ENCODE measurements at places on chromosomes 7 and 10.
A peak's percentile ranks its signal among the peaks of the same experiment; 100 is the strongest.

- DNase-seq, result no peak
Measured at GRCh38 chr7:139650429-139651100, 127.1 kb downstream of the CLEC2L start.

- no peak for DNase-seq
Measured at GRCh38 chr10:27388761-27389399, 115.2 kb upstream of the RAB18 start.

GRCh38 chr7:116324582-116324981 lies 114.2 kb downstream of the TES start:
- no peak for DNase-seq

DNA sequence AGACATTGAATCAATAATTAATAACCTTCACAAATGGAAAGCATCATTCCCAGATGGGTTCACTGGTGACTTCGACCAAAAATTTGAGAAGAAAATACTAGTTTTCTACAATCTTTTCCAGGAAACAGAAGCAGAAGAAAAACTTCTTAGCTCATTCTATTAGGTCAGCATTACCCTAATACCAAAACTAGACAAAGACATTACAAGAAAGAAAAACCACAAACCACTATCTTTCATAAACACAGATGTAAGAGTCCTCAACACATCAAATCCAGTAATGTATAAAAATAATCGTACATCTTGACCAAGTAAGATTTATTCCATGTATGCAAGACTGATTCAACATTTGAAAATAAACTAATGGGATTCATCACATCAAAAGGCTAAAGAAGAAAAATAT lies 64.0 kb upstream of the CDK1 start:
- no peak for DNase-seq

DNA sequence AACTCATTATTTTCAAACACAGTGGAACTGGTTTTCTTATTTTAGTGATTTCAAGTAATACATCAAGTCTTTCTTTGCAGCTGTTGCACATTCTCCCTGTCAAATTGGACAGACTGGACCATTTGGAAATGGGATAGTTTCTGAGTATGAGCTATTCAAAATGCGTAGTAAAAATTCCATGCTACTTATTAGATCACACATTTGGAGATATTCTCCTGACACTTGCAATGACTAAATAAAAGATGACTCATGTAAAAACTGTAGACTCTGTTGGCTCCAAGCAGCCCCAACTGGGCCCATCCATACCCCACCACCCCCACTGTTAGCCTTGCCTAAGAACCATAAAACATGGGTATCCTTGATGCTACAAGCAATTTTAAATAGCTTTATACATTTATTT lies 25.9 kb upstream of the BICC1 start:
- no peak for DNase-seq

DNA sequence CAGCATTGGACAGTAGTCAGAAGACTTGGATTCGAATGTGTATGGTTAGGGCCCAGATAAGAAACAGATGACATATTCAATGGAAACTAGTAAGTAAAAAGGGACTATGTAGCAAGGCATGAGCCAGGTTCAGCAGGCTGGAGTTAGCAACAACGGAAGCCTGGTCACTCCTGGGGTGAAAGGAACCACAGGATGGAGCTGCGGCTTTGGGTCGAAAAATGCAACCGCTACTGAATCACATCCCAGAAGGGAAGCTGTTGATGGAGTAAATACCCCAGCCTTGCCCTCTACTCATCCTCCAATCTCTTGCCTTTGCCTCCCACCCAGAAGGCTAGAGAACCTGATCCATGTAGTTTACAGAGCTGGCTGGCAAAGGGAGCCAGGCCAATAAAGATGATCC lies 37.5 kb upstream of the EGR2 start:
- DNase-seq, result no peak

GRCh38 chr7:155467846-155468784 lies 10.2 kb downstream of the EN2 start:
- DNase-seq, result no peak

DNA sequence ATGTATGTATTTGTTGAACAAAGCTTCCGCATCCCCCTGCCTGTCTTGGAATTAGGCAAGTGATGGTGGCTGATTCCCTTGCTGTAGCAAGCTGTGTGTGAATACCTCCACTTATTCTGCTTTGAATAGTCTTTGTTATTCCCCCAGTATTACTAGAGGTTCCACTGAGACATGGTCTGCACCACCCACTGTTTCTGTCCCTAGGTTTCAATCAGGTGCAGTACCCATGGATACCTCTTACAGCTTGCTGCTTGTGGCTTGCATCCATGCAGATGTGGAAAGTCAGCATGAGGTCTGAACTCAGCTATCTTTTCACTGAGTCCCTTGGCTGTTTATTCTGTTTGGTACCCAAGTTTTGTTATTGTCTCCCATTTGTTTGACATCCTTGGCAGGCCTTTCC lies 447.4 kb downstream of the GRM8 start:
- no peak for DNase-seq

GRCh38 chr10:106987362-106987761 lies 177.1 kb downstream of the SORCS1 start:
- no peak for DNase-seq

GRCh38 chr10:92690211-92690914 lies 608 bp downstream of the HHEX start:
- peak; percentile 83 for DNase-seq

- no peak for DNase-seq
Measured at GRCh38 chr10:13450069-13450468, 78.7 kb downstream of the BEND7 start.

DNA sequence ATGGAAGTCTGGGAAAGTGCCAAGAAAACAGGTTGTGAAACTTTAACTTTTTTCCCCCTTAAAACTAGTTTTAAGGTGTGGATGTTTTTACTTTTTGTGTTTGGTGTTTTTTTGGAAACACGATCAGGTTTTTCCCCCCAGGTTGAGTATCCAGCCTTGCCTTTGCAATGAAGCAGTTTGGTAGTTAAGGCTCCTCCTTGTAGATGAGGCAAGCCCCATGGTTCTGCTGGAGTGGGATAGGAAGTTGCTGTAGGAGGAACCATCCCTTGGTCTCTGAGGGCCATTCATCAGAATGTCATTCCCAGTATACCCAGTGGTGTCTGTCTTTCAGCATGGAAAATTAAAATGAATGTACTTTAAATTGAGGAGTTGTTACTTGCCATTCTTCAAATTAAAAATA lies 2.7 kb downstream of the CUL1 start:
- no peak for DNase-seq

DNA sequence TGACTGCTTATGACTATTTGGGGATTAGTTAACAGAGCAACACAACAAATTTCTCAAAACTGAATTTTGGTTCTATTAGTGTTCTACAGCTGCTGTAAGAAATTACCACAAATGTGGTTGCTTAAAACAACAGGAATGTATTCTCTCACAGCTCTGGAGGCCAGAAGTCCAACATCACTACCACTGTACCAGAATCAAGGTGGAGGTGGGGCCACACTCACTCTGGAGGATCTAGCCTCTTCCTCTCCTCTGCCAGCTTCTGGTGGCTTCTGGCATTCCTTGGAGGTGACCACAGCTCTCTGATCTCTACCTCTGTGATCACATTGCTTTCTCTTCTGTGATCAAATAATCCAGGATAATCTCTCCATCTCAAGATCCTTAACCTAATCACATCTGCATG lies 194.7 kb upstream of the BMPER start:
- no peak for DNase-seq

DNA sequence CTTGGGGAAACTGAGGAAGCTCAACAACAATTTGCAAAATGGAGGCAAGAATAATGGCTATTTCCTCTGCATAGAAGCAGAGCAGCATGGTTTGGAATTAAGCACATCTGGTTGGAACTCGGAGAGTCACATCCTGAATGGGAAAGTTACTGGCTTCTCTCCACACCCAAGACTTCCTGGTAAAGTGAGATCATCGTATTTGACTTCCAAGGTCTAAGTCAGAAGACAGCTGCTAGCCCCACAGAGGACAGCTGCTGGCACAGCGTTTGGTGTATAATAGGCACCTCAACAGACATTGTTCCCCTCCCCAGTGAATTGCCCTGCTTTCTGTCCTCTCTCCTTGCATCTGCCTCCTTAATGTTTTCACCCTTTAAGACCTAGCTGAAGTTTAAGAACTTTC lies 37.0 kb upstream of the NRF1 start:
- no peak for DNase-seq

DNA sequence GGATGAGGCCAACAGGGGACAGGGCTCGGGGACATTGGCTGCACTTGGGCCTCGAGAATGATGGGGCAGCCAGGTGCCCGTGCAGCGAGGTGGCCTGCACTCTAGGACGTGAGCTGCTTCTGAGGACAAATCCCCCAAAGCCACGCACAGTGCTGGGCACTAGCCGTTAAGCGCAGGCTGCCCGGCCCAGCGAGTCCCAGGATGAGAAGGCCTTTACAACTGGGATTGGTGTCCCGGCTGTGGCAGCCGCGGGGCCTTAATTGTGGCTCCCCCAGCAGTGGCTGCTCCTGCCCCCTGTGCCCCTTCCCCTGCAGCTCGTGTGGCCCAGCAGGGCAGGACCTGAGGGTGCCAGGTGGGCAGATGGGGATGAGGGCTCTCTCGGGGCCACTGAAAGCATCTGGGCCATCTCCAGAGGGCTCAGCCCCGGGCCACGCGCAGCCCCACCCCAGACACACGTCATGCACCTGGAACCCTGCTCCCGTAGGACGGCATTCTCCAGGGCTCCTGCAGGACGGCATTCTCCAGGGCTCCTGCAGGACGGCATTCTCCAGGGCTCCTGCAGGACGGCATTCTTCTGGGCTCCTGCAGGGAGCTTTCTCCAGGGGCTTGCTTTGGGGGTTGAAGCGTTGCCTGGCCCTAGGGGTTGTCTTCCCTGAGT lies 6.6 kb downstream of the PWWP2B start:
- DNase-seq, result no peak

- DNase-seq, result no peak
Measured at GRCh38 chr7:104971290-104972071, 42.5 kb upstream of the KMT2E start.

GRCh38 chr7:5594616-5595544 lies 171.2 kb upstream of the TNRC18 start:
- DNase-seq, result no peak

GRCh38 chr7:44469461-44470134 lies 20.9 kb downstream of the NUDCD3 start:
- DNase-seq, result no peak

DNA sequence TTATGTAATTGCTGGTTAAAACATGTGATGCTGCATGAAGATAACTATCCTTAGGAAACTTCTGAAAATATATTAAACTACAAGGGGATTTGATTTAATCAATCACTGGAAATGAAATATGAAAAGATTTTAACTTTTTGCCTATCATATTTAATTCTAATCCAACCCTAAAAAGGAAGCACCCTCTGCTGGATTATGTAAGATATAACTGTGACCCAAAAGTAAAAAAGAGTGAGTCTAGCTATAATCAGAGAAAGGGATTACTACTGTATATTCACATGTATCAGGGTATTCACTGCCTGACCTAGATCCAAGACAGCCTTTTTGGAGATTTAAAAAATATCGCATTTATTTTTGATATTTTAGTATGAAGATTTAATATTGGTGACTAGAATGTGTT lies 295.5 kb downstream of the MDFIC start:
- DNase-seq, result no peak

- DNase-seq, result no peak
Measured at GRCh38 chr10:95404864-95405263, 114.1 kb upstream of the PDLIM1 start.

- DNase-seq, result no peak
Measured at GRCh38 chr7:40057292-40057691, 77.1 kb downstream of the MPLKIP start.

- DNase-seq, result no peak
Measured at GRCh38 chr10:67492317-67493019, 203.5 kb downstream of the CTNNA3 start.

GRCh38 chr7:131235489-131236317 lies 92.0 kb upstream of the MKLN1 start:
- peak; percentile 86 for DNase-seq

DNA sequence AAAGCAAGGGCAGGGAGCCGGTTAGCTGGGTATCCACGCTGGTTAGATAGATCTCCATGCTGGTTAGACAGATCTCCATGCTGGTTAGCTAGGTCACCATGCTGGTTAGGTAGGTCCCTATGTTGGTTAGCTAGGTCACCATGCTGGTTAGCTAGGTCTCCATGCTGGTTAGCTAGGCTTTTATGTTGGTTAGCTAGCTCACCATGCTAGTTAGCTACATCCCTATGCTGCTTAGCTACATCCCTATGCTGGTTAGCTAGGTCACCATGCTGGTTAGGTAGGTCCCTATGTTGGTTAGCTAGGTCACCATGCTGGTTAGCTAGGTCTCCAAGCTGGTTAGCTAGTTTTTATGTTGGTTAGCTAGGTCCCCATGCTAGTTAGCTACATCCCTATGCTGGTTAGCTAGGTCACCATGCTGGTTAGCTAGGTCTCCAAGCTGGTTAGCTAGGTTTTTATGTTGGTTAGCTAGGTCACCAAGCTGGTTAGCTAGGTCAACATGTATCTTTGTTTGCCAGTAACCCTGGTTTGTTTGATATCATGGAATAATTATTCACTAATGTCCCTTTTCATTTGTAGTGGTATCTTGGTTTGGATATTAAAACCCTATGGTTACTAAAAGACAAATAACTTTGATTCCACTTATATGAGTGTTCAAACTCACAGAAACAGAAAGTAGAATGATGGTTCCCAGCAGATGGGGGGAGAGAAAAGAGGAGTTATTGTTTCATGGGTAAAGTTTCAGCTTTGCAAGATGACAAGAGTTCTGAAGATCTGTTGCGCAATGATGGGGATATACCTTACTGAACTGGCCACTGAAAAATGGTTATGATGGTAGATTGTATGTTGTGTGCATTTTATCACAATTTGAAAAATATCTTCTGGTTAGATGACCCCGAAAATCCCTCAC lies 136.2 kb downstream of the PRPF18 start:
- no peak for DNase-seq

DNA sequence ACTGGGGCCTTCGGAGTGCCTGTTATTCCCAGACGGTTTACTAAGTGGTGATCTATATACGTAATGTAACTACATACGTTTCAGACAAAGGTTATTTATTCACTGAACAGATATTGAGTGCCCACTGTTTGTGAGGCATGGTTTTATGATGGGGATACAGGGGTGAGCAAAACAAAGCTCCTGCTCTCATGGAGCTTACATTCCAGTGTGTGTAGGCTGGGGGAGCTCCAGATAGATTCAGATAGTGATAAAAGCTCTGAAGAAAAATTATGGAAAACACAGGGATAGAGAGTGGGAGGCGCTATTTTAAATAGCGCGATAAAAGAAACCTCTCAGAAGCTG lies 466 bp upstream of the DNAJB12 start:
- no peak for DNase-seq

DNA sequence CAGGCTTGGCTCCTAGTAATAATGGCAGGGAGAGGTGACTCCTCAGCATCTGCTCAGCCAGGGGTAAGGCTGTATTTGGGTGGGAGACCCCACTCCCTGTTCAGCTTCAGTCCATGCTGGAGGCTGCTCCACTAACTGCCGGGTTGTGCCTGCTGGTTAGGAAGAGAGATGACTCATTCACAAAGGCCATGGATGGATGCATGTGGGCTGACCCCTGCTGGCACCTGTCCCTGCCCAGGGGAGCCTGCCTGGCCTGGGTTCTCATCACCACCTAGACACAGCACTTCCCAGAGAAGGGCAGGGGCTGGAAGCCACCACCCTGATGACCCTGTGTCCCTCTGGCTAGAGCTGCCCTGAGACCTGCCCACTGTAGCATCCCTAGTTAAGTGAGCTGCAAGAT lies 59.0 kb downstream of the VSTM4 start:
- peak; percentile 63 for DNase-seq

All from ascending aorta (tissue), 2 donors.